ENCODE measurements at places on chromosomes 13 and 19. TPM values are rescaled to one million over a fixed set of nuclear protein-coding genes. Genes with fewer than 3 reads are reported as not detected.

The TSKS gene
- total RNA-seq, result not detected

The SIGLEC11 gene
- not detected for total RNA-seq

The CYP4F8 gene
- not detected for total RNA-seq

The CYP4F3 gene
- total RNA-seq, result 3.1 TPM

The KCNRG gene
- 0.42 TPM for total RNA-seq

The BRME1 gene
- total RNA-seq, result 0.57 TPM

The IL11 gene
- total RNA-seq, result 50.0 TPM

The NHLRC3 gene
- 2.8 TPM for total RNA-seq

The CEACAM16 gene
- total RNA-seq, result 0.14 TPM

The ATP8A2 gene
- 0.08 TPM for total RNA-seq

The PRMT1 gene
- 437 TPM for total RNA-seq

The CKM gene
- total RNA-seq, result not detected

The CGB8 gene
- 5.1 TPM for total RNA-seq

The ZNF615 gene
- total RNA-seq, result 3.3 TPM

The CYP4F2 gene
- not detected for total RNA-seq

The XPO4 gene
- 7.0 TPM for total RNA-seq
